T-cell (primary cell): ENCODE measurements at places on chromosomes 2 and 18.
A peak's percentile ranks its signal among the peaks of the same experiment; 100 is the strongest.

GRCh38 chr18:62583376-62583775, 60.6 kb downstream of the ZCCHC2 start:
- H3K4me1 ChIP-seq: peaks cover 27% of the 10 kb centered on the region
- H3K27me3 ChIP-seq: no peaks in the 10 kb centered on the region
- no peaks in the 10 kb centered on the region for H3K36me3 ChIP-seq
- H3K4me3 ChIP-seq: no peak overlapping the region

DNA sequence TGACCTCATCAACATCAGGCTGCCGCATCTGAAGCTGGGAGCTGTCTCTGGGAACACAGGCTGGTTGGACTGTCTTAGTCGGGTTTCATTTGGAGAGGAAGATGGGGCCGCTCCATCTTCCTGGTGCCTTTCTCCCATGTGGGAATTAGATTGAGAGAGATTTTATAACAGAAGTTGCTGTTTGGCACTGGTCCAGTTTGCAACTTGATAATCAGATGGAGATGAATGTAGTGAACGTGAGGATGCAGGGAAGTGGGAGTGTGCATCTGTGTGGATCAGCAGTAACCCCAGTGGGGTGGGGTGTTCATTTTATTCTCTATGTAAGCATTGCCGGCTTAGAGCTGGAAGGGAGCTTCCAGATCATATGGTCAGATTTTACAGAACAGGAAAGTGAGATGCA, 250.9 kb downstream of the DCDC2C start:
- H3K4me1 ChIP-seq: no peaks in the 10 kb centered on the region
- no peaks in the 10 kb centered on the region for H3K36me3 ChIP-seq
- no peak for DNase-seq
- no peak overlapping the region for H3K27ac ChIP-seq

- no peak overlapping the region for H3K27ac ChIP-seq
- peaks cover 3% of the 10 kb centered on the region for H3K36me3 ChIP-seq
- no peak for DNase-seq
- no peaks in the 10 kb centered on the region for H3K4me1 ChIP-seq
These were observed 19.1 kb downstream of the PDK1 start for GRCh38 chr2:172574965-172575364.

DNA sequence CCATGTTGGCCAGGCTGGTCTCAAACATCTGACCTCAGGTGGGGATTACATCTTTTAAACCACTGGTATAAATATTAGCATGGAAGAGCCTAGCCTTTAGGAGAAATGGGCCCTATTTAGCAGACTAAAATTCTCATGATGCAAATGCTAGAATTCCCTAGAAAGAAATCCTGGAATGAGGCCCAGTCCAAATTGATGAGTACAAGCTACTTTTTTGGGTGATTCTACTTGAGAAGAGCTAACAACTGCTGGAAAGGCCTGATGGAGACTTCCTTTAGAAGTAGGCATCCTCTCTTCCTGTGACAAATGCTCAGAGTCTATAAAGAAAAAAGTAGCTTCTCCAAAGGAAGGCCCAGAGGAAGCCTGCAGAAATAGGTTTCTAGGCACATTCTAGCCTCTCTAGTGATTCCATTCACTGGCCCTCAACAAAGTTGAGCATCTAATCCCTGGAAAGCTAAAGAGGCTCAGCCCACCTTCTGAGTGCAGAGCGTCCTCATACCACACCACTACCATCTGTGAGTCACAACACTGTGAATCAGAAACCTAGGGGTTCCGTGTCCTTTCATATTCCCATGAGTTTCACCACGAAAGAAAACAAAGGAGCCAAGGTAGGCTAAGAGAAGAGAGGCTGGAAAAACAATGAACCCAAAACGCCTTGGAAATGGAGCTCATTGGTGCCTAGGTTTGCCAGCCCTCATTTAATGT, 183.1 kb downstream of the C1D start:
- no peak overlapping the region for H3K27ac ChIP-seq
- H3K4me3 ChIP-seq: no peak overlapping the region
- no peak for DNase-seq
- H3K4me1 ChIP-seq: no peaks in the 10 kb centered on the region

GRCh38 chr2:154688373-154688772, 10.1 kb upstream of the KCNJ3 start:
- H3K36me3 ChIP-seq: no peaks in the 10 kb centered on the region
- H3K4me3 ChIP-seq: no peak overlapping the region
- no peak for DNase-seq
- H3K27ac ChIP-seq: no peak overlapping the region

DNA sequence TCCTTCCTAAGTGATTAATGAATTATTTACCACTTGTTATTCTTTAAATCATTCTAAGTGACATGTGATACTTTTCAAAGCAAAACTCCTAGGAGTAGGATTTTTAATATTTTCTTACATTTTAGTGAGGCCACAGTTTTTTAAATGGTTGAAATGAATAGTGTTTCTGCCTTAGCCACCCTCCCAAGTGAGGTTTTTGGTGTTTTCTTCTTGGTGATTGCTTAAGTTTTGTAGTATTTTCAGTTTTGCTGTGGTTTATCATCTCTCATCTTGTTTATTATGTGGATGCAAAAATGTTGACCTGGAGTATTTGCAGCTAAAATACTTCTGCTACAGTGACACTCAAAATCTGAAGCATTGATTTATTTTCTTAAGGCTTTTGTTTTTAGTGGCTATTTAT, 9.8 kb downstream of the AFTPH start:
- H3K4me1 ChIP-seq: peaks cover 7% of the 10 kb centered on the region
- no peak for DNase-seq
- H3K27ac ChIP-seq: no peak overlapping the region
- no peaks in the 10 kb centered on the region for H3K27me3 ChIP-seq

- H3K4me1 ChIP-seq: peaks cover 5% of the 10 kb centered on the region
- H3K4me3 ChIP-seq: no peak overlapping the region
- H3K27me3 ChIP-seq: peaks cover 2% of the 10 kb centered on the region
- no peak overlapping the region for H3K27ac ChIP-seq
- no peaks in the 10 kb centered on the region for H3K36me3 ChIP-seq
- no peak for DNase-seq
These were observed 31.7 kb upstream of the RNF152 start for GRCh38 chr18:61924550-61924949.

DNA sequence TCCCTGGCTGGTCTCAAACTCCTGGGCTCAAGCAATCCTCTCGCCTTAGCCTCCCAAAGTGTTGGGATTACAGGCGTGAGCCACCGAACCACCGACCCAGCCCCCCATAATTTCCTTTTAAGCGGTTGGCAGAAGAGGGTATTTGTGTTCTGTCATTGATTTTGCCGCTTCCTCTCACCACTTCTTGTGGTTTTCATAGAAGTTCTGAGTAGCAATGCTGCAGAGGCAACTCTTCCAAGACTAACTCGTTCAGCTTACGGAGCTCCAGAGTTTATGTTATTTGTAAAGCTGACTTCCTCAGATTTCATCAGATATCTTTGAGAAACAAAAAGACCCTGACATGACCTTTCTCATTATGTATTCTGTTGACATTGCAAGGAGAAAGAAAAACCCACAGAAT, 261.4 kb upstream of the KCNJ3 start:
- H3K27ac ChIP-seq: no peak overlapping the region
- DNase-seq: no peak
- H3K4me3 ChIP-seq: no peak overlapping the region
- H3K36me3 ChIP-seq: no peaks in the 10 kb centered on the region
- H3K27me3 ChIP-seq: no peaks in the 10 kb centered on the region

DNA sequence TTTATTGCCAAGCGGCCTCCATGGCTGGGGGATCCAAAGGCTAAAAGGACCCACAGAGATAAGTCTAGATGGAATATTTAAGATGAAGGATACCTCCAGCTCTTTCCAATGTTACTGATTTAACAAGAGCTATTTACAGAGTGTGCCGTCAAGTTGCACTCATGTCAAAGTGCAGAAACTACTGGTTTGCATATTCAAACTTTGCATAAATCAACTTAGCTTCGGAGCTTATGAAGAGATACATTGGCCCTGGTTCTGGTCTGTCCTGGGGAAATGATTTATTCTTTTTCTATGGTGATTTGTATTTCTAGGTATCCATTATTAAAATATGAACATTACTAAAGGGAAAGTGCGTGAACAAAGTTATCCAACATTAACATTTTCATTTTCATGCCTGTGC, 14.4 kb upstream of the MYO5B start:
- no peaks in the 10 kb centered on the region for H3K4me1 ChIP-seq
- H3K4me3 ChIP-seq: no peak overlapping the region
- H3K27ac ChIP-seq: no peak overlapping the region
- H3K27me3 ChIP-seq: peaks cover 11% of the 10 kb centered on the region
- DNase-seq: no peak
- H3K36me3 ChIP-seq: no peaks in the 10 kb centered on the region

DNA sequence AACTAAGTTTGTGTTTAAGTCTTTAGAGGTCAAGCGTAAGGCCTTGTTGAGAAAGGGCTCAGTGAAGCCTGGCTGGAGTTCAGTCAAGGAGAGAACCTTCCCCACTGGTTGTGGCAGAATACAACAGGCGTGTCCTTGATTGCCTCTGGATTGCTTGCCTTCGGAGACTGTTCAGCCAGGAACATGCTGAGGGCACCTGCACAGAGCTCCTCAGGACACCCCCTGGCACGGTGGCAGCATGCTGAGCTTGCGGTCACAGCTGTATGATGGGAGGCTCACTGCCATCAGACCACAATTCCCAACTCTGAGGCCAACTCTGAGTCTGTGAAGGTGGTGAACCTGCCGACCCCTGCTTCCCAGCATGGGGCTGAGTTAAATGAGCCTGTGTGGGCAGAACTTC, 130.0 kb downstream of the LPIN1 start:
- H3K27ac ChIP-seq: no peak overlapping the region
- H3K36me3 ChIP-seq: no peaks in the 10 kb centered on the region

DNA sequence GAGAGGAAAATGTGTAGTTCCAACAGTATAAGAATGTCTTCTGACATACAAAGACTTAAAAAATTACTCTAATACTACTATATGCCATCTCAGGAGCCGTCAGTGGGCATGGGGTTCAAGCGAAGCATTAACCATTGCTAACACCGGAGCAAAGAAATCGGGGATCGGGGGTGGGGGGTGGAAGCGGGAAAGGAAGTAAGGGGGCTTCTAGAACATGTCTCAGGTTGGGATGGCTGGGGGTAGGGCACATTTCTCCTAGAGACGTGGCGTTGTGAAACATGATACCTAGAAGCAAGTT, 702 bp downstream of the LMAN1 start:
- H3K4me3 ChIP-seq: peak overlapping the region; percentile 92
- DNase-seq: no peak
- peak overlapping the region; percentile 95 for H3K27ac ChIP-seq
- no peaks in the 10 kb centered on the region for H3K27me3 ChIP-seq
- peaks cover 13% of the 10 kb centered on the region for H3K36me3 ChIP-seq
- H3K4me1 ChIP-seq: peaks cover 17% of the 10 kb centered on the region

- H3K36me3 ChIP-seq: no peaks in the 10 kb centered on the region
- no peak for DNase-seq
- H3K27ac ChIP-seq: no peak overlapping the region
- H3K27me3 ChIP-seq: no peaks in the 10 kb centered on the region
- H3K4me1 ChIP-seq: no peaks in the 10 kb centered on the region
- no peak overlapping the region for H3K4me3 ChIP-seq
These were observed 1305.5 kb upstream of the NXPH2 start for GRCh38 chr2:140085674-140086073.

DNA sequence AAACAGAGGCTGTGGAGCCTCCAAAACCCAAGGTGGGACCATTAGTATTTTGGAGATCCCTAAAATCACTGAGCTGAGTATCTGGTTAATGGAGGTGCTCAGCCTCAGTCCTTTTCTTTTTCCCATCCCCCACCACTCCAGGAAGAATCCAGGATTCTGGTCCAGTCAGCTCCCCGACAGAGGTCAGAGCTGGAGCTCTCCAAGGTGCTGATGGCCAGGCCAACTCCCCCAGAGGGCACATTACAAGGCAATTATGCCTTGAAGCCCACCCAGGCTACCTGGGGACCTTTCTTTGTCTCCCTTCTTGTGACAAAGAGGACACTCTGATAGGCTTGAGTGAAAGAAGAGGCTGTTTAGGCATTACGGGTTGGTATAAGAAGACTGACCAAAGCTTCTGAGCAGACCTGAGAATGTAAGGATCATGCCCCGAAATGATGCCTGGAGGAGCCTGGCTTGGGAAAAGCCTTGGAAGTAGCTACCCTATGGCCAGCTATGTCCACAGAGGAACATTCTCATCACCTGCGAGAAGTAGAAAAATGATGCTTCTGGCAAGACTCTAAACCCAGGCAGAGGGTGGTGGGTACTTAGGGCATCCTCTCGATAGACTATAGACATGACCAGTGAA, 102.5 kb upstream of the LDAH start:
- H3K27ac ChIP-seq: no peak overlapping the region
- no peaks in the 10 kb centered on the region for H3K36me3 ChIP-seq
- no peaks in the 10 kb centered on the region for H3K4me1 ChIP-seq
- no peak for DNase-seq
- H3K27me3 ChIP-seq: peaks cover 12% of the 10 kb centered on the region
- no peak overlapping the region for H3K4me3 ChIP-seq

GRCh38 chr18:71986351-71987050, 557.6 kb downstream of the CBLN2 start:
- H3K27ac ChIP-seq: no peak overlapping the region
- no peaks in the 10 kb centered on the region for H3K4me1 ChIP-seq
- no peak for DNase-seq
- no peaks in the 10 kb centered on the region for H3K27me3 ChIP-seq

DNA sequence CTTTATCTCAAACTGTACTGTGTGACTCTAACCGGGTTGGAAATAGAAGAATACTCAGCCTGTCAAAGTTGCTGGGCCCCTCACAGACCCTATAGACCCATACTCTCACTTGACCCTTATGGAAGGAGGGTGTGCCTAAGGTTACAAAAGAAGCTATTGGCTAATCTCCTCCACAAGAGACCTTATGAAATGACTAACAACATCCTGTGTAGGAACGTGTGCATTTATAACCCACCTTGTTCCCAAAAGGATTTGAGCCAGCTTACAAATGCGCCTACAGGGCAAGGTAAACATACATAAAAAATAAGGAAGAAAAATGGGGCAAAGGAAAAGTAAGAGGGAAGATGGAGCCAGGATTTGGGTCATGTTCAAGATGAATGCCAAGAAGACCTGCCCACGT, 225.4 kb upstream of the SMAD2 start:
- H3K27ac ChIP-seq: no peak overlapping the region
- peaks cover 26% of the 10 kb centered on the region for H3K27me3 ChIP-seq
- DNase-seq: no peak
- H3K4me3 ChIP-seq: no peak overlapping the region

GRCh38 chr18:50207722-50208121, 12.8 kb upstream of the MYO5B start:
- H3K36me3 ChIP-seq: no peaks in the 10 kb centered on the region
- H3K4me1 ChIP-seq: no peaks in the 10 kb centered on the region
- peaks cover 45% of the 10 kb centered on the region for H3K27me3 ChIP-seq
- no peak overlapping the region for H3K4me3 ChIP-seq
- H3K27ac ChIP-seq: no peak overlapping the region

GRCh38 chr2:176291335-176291734, 22.1 kb downstream of the MTX2 start:
- H3K4me1 ChIP-seq: no peaks in the 10 kb centered on the region
- H3K4me3 ChIP-seq: no peak overlapping the region
